Ecto neural progenitor cell (in vitro differentiated cells): ENCODE measurements at places on chromosomes 3 and 15.

GRCh38 chr3:10194328-10195071, 29.8 kb downstream of the IRAK2 start:
- DNase-seq: no peak

DNA sequence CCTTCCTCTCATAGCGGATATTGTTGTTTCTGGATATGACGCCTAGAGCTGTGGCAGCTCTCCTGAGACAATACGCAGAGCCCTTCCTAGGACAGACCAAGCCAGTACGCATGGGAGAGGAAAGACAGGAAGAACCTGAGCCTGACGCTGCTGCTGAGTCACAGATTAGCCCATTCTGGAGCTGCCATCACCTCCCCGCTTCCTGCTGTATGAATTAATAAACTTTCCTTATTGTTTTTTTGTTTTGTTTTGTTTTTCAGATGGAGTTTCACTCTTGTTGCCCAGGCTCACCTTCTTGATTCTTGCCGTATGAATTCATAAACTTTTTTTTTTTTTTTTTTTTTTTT, 67.0 kb downstream of the PPCDC start:
- no peak for DNase-seq

- no peak for DNase-seq
Measured at GRCh38 chr3:183815563-183815940, 9.8 kb downstream of the MAP6D1 start.

DNA sequence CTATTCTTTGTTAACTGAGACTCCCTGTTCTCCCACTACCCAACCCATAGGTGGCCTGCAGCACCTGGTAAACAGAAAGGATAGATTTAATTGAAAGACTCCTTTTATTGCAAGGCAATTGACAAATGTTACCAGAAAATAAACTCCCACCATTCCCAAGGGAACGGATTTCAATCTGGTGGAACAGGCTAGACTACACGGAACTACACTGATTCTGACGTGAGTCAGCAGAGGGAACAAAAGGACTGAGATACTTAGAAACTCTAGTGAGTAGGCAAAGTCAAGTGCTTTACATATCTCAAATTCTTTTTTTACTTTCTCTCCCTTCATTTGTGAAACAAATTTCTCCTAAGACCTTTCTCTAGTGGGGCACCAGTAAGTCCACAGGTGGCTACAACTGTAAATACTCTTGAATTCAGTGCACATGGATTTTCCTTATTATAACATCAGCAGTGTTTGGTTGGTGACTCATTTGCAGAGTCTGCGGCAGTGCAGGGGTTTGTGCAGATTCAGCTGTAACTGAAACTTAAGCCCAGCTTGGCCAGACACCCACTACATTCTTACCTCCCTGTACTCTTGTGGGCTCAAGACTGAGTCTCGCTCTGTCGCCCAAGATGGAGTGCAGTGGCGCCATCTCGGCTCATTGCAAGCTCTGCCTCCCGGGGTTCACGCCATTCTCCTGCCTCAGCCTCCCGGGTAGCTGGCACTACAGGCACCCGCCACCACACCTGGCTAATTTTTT, 34.3 kb upstream of the PLSCR2 start:
- no peak for DNase-seq

DNA sequence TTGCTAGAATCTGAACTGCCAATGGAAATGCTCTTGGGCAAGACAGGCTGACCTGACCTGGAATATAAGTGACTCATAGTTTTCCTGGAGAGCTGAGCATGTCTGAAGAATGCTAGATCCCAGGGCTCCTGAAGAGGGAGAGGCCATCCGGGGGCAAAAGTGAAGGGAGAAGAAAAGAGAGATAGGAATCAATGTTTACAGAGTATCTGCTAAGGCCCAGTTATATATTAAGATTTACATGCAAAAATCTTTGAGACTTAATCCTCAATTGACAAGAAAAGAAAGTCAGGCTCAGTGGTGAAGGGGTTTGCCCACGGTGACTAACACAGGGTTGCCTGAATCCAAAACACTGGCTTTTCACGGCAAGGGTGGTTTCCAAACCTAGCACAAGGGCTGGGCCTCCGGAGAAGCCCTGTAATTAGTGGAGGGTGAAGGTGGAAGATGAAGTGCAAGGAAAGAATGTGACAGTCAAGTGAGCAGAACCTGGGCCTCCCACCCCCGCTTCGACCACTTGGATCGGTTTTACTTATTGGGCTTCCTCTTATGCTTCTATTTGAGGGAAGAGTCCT, 91.7 kb upstream of the FGF12 start:
- no peak for DNase-seq
